Putamen (tissue), 1 donor: ENCODE measurements at places on chromosomes 7 and 10.

- no peak for DNase-seq
Observed at GRCh38 chr10:65342245-65342644, 1583.6 kb upstream of the LRRTM3 start.

GRCh38 chr7:104784686-104785085 lies 229.3 kb upstream of the KMT2E start:
- no peak for DNase-seq

DNA sequence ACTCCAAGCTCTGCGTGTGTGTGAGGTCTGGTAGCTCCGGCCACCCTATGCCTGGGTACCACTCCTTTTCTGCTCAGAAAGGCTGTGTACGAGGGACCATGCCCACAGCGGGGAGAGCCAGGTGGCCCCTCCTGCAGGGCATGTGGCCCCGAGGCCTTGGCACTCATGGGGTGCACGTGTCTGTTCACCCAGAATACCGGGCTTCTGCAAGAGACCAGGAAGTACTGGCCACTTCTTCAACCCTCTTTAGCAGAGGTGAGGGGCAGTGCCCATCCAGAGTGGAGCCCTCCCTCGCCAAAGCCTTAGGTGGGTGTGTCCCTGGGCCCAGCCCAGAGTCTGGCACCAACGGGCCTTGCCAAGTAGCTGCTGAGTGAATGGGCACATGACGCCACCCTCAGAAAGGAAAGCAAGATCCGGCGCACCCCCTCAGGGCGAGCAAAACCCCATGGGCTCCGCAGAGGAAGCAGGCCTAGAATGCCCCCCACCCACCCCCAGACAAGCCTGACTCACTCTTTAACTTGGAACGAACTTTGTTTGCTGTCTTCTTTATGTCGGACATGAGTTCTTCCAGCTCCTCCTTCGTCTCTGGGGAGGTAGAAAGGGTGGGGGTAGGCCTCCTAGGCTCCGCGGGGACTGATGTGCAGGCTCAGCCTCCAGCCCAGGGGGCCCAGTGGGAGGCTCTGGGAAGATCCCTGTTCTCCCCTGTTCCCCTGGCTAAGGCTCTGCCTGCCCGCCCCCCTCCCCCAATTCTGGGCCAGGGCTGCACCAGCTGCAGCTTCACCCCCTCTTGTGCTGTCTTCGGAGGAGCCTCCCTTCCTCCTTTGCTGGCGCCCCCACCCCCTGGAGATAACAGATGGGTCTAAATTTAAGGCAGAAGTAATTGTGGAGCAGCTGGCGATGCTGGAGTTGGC lies 14.6 kb downstream of the STX1A start:
- no peak for DNase-seq

DNA sequence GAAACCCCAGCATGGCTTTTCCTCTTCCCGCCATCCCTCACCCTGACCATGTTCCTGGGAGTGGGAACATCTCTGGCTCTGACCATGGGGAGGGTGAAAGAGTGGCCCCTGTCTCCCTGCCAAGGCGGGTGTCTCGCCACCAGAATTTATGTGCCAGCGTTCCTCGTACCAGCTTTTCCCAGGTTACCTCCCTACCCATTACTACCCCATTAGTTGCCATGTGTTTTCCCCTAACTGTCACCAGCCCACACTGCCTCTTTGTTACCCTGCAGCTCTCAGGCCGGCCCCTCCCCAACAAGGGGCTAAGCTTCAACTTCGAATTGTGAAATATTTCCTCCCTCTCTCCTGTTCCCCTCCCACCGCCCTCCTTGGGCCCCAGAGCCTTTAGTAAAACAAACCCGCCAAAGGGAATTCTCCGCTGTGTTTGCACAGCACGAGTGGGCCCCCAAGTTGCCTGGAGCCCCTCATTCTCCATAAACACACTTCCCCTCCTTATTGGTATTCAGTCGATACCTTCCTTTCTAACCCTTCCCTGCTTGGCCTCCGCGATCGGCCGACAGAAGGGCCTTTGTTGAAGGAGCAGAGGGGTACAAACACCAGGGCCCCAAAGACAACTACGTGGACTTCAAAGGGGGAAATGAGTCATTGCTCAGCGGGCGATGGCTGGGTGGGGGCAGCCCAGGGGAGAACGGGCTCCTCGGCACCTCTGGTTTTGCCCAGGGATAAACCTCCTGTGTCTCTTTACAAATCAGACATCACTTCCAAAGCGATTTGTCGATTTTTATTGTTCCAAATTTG lies 45.5 kb downstream of the SLIT1 start:
- no peak for DNase-seq

DNA sequence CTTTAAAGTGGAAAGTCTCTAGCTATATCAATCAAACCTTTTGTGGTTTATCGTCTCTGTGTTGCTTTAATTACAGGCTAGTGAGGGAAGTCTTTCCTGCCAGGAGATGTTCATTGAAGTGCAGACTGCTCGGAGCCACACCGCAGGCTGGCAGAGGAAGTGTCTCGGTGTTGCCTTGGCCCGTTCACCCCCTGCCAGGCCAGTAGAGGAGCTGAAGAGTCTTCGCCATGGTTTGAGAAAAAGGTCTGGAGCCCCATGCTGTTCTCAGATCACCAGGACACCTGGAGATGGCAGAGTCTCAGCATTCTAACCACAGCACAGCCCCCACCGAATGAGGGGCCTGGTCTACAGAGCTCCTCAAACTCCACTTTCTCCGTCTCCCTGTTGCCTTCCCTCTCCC lies 275.9 kb upstream of the PLPP4 start:
- no peak for DNase-seq

DNA sequence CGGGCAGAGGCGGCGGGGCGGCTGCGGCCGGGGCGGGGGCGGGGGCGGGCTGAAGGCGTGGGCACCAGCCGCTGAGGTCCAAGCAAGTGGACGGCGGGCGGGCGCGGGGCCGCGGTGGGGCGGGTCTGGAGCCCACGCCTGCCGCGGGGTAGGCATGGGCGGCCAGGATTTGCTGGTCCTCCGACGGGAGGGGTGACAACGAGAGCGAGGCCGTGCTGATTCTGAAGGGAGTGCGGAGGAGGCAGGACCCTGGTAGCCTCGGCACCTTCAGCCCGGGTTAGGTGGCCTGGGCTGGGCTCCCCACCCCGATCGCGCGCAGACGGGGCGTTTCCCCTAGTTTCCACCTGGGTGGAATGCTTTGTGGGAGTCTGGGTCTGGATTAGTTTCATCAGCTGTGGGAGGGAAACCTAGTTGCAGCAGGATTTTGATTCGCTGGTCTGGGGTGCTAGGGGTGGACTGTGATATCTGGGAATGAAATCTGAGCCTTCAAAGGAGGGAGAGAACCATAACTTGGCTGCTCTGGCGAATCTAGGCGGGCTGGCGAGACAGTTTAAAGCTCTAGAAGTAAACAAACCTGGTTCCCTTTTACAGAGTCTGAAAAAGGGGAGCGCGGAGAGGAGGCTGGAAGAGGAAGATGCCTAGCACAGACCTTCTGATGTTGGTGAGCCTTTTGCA lies 609 bp downstream of the SGPL1 start:
- DNase-seq: peak; percentile 34

DNA sequence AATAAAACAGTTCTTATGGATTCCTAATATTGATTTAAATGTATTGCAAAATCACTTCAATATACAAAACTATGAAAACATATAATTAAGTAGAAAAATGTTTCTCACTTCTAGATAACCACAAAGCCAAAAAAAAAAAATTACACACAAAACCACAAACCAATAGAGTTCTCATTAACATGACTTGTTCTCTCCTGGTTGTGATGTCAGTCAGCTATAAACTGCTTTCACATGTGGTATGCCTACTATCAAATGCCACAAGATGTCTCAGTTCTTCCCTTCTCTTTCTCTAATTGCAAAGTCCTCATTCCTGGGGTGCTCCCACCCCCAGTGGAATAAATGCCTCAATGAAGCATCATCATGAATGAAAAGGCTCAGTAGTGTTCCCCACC lies 16.6 kb downstream of the GNAI1 start:
- no peak for DNase-seq

DNA sequence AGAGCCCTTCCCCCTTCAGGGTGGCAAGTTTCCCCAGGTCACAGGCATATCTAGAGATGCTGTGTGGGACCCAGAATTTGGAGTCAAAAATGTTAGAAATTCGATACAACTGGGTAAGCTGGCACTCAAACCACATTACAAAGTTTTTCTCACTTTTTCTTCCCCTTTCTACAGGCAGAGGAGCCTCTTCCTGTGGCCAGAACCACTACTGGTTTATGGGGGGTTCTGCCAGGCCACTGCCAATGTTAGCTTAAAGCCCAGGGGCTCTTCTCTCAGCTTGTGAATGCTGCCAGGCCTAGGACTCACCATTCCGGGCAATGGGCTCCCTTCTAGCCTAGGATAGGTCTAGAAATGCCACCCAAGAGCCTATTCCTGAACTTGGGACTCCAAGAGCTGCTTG lies 617.9 kb upstream of the PHF14 start:
- DNase-seq: no peak

DNA sequence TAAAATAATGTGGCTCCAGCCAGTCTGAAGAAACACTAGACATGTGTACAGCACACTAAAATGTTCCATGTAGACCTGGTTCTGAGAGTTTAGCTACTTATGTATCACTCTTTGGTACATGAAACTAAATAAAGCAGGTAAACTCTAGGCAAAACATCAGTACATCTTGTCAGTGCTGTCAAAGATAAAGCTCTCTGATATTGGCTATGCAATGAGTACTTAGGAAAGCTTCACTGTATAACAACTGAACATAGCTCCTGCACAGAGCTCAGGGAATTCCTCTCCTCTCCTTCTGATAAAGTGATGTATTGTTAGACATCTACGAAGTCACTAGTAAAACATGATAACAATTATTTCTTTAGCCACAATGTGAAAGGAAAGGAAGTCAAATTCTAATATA lies 3.5 kb downstream of the LRRN3 start:
- DNase-seq: no peak

DNA sequence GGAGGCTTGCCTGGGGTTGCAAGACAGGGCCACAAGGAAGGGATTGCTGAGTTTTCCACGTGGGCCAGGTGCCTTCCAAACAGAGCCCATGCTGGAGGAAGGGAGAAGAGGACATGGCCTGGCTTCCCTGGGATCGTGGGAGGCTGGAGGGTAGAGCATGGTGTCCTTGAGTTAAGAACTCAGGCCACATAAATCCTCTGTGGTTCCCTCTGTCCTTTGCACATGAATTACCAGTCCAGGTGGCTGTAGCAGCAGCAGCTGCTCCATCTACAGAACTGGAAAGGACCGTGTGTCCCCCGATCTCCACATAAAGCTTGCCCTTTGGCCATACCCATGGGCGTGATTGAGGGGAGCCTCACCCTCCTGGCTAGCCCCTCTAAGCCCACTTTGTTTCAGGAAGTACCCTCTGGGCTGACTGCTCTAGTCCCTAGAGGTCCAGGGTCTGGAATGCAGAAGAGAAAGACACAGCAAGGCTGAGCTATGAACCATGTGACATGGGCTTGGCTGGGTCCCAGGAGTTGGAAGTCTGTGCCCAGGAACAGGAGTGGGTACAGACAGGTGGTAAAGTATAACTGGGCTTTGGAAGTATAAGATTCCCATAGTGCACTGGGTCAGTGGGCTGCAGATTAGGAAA lies 84.9 kb downstream of the C10orf105 start:
- no peak for DNase-seq

GRCh38 chr7:154853063-154853726 lies 149.7 kb downstream of the PAXIP1 start:
- no peak for DNase-seq

DNA sequence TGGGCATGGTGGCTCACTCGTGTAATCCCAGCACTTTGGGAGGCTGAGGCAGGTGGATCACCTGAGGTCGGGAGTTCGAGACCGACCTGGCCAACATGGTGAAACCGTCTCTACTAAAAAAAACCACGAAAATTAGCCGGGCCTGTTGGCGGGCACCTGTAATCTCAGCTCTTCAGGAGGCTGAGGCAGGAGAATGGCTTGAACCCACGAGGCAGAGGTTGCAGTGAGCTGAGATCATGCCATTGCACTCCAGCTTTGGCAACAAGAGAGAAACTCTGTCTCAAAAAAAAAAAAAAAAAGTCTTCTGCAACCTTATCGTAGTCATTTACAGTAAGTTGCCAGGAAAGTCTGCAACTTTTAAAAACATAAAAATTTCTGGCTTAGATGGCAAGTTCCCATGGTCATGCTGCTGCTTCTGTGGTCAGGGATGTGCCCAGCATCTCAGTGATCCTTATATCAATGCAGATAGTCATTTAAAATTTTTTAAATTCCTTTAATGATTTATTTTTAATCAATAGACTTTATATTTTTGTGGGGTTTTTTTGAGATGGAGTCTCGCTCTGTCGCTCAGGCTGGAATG lies 15.6 kb downstream of the SUFU start:
- no peak for DNase-seq

DNA sequence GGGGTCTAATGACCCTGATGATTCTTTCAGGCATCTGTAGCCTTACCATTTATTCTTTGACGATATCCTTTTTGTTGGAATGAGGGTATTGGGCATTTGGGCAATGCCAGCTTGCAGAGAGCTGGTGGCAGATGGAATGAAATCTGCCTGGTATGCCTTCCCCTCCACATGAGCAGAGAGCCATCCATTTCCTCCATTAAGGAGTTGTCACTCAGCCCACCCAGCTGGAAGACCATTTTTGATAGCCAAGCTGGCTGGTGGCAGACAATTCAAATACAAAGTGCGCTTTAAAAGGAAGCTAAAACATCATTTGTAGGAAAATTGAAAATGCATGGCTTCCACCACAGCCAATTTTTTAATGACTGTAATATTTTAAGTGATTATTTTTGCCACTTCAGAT lies 240.1 kb upstream of the SLC26A5 start:
- DNase-seq: no peak

- DNase-seq: no peak
Observed at GRCh38 chr10:79005126-79005810, 63.5 kb upstream of the ZMIZ1 start.

- DNase-seq: no peak
Observed at GRCh38 chr10:75191821-75192568, 18.6 kb upstream of the VDAC2 start.

- no peak for DNase-seq
Observed at GRCh38 chr7:58086871-58087535, 637.0 kb downstream of the ZNF716 start.

DNA sequence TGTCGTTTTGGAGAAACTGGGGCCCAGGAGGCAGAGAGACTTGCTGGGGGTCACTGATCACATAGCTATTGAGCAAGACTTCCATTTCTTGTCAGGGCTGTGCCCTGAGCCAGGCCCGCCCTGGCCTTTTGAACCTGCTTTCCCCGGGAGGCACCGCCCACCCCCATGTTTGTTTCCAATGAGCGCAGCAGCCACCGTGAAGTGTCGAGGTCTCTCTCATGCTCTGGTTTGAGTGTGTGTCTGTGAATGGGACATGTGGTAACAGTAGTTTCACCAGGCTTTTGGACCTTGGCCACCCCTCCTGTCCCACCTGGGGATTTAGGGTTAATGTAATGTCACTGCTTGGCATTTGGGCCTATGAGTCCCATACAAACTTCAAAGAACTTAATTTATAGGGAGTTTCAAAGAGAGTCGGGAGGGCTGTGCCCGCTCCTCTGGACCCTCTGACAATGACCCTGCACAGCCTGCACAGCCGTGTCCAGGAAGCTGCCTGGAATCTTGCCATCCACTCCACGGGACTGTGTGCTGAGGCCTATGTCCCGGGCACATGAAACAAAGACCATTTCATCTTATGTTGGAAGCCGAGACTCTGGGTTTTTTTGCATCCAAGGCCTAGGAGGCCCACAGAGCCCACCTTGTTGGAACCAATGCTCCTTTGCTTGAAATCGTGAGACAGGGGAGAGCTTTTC lies 6.3 kb downstream of the PRF1 start:
- DNase-seq: peak; percentile 35

- no peak for DNase-seq
Observed at GRCh38 chr10:48555310-48556042, 49.4 kb downstream of the ARHGAP22 start.
